ENCODE measurements at places on chromosomes 6 and 20.
A peak's percentile ranks its signal among the peaks of the same experiment; 100 is the strongest.

DNA sequence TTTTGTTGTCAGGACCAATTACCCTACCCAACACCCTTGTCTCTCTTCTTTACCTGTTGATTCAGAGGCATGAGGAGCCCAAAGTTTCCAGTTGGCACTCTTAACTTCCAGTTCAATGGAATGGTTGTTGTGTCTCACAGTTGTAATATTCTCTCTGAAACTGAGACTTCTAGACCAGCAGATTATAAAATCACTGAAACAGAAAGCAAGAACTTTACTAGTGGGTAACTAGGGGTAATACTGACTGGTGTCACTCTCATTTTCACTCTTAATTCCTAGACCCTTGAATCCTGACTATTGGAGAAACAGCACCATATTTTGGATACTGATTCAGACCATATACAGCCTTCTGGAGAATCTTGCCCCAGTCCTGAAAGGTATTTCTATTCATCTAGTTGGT, 140.2 kb upstream of the MMS22L start:
- DNase-seq = no peak

DNA sequence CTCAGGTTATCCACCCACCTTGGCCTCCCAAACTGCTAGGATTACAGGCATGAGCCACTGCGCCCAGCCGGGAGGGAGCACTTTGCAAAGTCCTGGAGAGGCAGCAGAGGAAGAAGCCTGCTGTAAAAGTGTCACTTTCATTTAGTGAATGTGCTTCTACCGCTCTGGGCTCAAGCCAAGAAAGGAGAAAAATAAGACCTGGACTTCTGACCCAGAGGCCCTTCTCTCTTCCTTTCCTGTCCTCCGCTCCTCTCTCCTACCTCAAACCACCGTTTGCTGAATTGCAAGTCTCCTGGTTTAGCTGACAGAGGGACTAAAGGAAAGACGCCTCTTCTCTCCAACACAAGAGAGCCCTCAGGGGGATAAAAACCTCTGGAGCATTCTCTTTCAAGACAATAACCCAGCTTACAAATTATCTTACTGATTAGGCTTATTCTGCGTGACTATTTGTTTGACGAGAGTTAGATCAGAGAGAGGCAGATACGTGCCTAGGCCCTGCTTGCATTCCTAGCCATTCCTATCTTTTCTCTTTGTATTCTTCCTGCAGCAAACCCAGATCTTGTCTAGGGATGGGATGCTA, 84.2 kb upstream of the SLC22A23 start:
- no peak for DNase-seq

DNA sequence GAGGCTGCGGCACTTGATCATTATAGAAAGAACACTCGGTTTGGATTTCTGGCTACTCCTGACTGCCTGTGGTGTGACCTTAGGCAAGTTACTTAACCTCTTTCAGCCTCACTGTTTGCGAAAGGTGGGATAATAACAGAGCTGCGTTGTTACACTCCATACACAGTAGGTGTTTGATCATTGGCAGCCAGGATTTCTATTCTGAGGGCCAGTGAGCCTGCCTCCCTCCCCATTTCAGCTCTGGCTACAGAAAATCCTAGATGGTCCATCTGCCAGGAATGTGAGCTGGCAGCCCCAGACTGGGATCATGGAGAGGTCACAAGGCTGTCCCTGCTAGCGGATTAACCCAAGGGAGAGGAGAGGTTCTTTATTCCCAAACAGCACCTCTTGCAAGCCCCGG, 2.7 kb downstream of the KCNB1 start:
- no peak for DNase-seq

DNA sequence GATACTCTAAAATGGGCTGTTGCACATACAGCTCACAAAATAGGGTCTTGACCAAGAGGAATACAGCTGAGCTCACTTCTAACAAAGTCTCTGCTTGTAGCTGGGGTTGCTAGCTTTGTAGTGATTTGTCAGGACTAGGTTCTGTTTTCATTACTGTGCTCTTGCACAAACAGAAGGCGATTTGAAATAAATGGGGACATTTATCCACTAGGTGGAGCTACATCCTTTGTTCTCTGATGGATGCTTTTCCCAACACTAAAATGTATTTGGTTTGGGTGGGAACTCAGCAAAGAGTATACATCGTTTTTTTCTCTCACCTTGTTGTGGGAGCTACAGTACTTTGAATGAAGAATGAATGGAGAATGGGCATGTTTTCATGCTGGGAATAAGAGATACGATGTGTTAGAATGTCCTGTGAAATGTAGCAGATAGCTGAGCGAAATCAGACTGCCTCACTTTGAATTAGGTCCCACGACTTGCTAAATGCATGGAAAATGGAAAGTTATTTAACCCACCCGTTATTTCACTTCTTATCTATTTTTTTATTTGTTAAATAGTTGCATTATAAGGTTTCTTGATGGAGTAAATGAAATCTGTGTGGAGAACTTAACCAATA, 494.7 kb upstream of the MAP3K7 start:
- peak; percentile 38 for DNase-seq

GRCh38 chr6:135880066-135880972, 28.8 kb downstream of the PDE7B start:
- no peak for DNase-seq

GRCh38 chr6:11123978-11124377, 12.5 kb upstream of the ERVFRD-1 start:
- no peak for DNase-seq

- DNase-seq = no peak
Observed at GRCh38 chr6:142544199-142544838, 242.5 kb downstream of the ADGRG6 start.

DNA sequence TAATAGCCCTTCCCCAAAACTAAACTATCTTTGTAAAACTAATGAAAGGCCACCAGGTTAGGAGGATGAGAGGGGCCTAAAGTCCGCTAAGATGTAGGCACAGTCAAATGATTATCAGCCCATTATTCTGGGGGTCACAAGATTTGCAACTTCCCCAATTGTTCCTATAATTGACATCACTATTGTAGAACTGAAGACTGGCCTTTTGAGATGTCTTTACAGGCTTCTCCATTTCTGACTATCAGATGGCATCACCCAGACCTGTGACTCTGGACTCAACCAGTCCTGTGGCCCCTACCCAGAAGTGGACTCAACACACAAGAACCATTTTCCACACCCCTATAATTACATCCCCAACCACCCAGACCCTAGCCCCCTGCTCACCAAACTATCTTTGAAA, 61.5 kb upstream of the MAP7 start:
- DNase-seq = no peak

DNA sequence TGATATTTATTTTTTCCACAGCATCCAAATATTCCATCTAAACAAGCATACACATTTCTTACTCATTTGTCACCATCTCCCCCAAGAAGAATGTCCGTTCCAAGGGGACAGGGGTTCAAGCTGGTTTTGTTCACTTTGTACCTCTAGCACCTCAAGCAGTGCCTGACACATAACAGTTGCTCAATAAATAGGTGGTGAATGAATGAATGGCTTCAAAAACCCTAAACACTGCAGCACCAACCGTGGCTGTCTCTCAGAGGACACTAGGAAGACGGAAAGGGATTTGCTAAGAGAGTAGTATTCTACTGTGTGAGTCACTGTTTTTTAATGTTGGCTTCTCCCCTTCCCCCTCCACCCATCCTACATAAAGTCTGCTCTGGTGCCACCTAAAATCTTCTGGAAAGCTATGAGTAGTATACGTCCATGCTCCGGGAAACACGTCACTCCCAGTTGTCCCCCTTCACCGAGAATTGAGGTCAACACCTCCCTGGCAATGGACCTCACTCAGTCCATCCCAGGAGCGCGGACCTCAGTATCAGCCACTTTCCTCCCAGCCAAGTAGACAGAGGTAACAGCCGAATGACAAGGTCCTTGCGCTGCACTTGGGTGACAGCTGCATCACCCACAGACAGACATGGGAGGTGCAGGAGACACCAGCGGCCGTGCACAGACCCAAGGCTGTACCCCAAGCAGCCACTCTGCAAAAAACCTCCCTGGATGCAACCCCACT, 107.4 kb downstream of the PREX1 start:
- DNase-seq = no peak
